ENCODE measurements at places on chromosomes 7 and 10. TPM values are rescaled to one million over a fixed set of nuclear protein-coding genes. Genes with fewer than 3 reads are reported as not detected.

SAP25 gene
- not detected for total RNA-seq

GTF2IRD1 gene
- 25.1 TPM for total RNA-seq

PRSS2 gene
- not detected for total RNA-seq

ACTR3C gene
- total RNA-seq: 23.0 TPM

HOXA9 gene
- total RNA-seq: 62.2 TPM

CLDN3 gene
- 69.4 TPM for total RNA-seq

LEP gene
- total RNA-seq: not detected

MKI67 gene
- total RNA-seq: 10.5 TPM

HTR7 gene
- not detected for total RNA-seq

MYL7 gene
- not detected for total RNA-seq

BEND7 gene
- total RNA-seq: 13.3 TPM

ASAH2 gene
- total RNA-seq: 0.47 TPM

ACTL6B gene
- not detected for total RNA-seq

CHST15 gene
- total RNA-seq: 27.1 TPM

IGF2BP3 gene
- total RNA-seq: 72.6 TPM

LRRC17 gene
- total RNA-seq: not detected

RADIL gene
- 2.2 TPM for total RNA-seq

FAM25A gene
- not detected for total RNA-seq

CPVL gene
- not detected for total RNA-seq
